ENCODE measurements at places on chromosomes 1 and 21. TPM values are rescaled to one million over a fixed set of nuclear protein-coding genes. Genes with fewer than 3 reads are reported as not detected.

GJA4 gene
- not detected for total RNA-seq

LCE1E gene
- total RNA-seq, result not detected

AVPR1B gene
- not detected for total RNA-seq

FTCD gene
- 1.4 TPM for total RNA-seq

UBE2U gene
- not detected for total RNA-seq

NTMT2 gene
- total RNA-seq, result not detected

AKNAD1 gene
- not detected for total RNA-seq

EXTL1 gene
- 0.12 TPM for total RNA-seq

OLIG2 gene
- total RNA-seq, result not detected

MAB21L3 gene
- not detected for total RNA-seq

UTP25 gene
- total RNA-seq, result 17.1 TPM

CD52 gene
- 1,116 TPM for total RNA-seq

RAB7B gene
- not detected for total RNA-seq

KCNJ9 gene
- total RNA-seq, result not detected

AKR7A3 gene
- total RNA-seq, result 1.6 TPM

AGMAT gene
- 3.5 TPM for total RNA-seq

MX2 gene
- 64.3 TPM for total RNA-seq

HLX gene
- total RNA-seq, result 7.7 TPM

RPTN gene
- not detected for total RNA-seq

RAB3GAP2 gene
- total RNA-seq, result 70.5 TPM

ACTN2 gene
- not detected for total RNA-seq

IL12RB2 gene
- total RNA-seq, result 0.67 TPM

CRNN gene
- total RNA-seq, result not detected
